ENCODE measurements at places on chromosomes 12 and 14. TPM values are rescaled to one million over a fixed set of nuclear protein-coding genes. Genes with fewer than 3 reads are reported as not detected.

The DLGAP5 gene
- total RNA-seq: 66.5 TPM

The COPS7A gene
- 83.2 TPM for total RNA-seq

The KRT7 gene
- total RNA-seq: 8.7 TPM

The SYNDIG1L gene
- total RNA-seq: 0.15 TPM

The GDF3 gene
- total RNA-seq: not detected

The KRT82 gene
- not detected for total RNA-seq

The RNASE4 gene
- 29.3 TPM for total RNA-seq

The RILPL1 gene
- 7.3 TPM for total RNA-seq

The HSP90AA1 gene
- 669 TPM for total RNA-seq

The ZNF891 gene
- 1.7 TPM for total RNA-seq

The SLC17A8 gene
- not detected for total RNA-seq
